Upper lobe of left lung (tissue), 6 donors: ENCODE measurements at places on chromosomes 6 and 20.
A peak's percentile ranks its signal among the peaks of the same experiment; 100 is the strongest.

GRCh38 chr6:168783720-168784119 is 342.7 kb downstream of the SMOC2 start:
- no peak for DNase-seq

DNA sequence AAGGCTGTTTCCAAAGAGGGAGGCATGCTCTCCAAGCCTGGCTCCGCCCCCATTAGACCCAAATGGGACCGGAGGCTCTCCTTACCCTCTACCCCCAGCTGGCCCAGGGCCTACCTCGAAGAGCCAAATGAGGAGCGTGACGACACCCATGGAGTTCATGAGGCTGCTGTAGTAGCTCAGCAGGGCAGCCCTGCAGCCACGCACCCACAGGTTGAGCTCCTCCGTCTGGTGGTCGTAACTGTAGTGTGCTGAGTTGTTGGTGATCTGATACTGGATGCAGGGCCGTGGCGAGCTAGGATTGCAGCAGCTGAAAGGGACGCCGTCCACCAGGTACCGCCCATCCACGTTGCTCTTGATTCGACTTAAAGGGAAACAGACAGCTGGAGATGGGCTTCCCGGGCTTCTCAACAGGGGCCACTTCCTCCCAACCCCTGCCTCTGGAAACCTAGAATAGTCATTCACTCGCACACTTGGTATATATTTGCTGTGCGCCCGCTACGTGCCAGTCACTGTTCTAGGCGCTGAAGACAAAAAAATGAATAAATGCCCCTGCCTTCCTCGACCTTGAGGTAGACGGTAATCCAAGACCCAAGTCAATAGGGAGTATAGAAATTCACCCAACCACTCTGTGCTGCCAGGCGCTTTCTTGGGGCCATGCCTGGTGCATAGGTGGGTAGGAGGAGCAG is 18.0 kb downstream of the PRPH2 start:
- no peak for DNase-seq

- no peak for DNase-seq
These were observed 57.9 kb upstream of the MAP7 start for GRCh38 chr6:136607932-136608772.

- no peak for DNase-seq
These were observed 28.3 kb downstream of the CTCFL start for GRCh38 chr20:57496592-57496991.

DNA sequence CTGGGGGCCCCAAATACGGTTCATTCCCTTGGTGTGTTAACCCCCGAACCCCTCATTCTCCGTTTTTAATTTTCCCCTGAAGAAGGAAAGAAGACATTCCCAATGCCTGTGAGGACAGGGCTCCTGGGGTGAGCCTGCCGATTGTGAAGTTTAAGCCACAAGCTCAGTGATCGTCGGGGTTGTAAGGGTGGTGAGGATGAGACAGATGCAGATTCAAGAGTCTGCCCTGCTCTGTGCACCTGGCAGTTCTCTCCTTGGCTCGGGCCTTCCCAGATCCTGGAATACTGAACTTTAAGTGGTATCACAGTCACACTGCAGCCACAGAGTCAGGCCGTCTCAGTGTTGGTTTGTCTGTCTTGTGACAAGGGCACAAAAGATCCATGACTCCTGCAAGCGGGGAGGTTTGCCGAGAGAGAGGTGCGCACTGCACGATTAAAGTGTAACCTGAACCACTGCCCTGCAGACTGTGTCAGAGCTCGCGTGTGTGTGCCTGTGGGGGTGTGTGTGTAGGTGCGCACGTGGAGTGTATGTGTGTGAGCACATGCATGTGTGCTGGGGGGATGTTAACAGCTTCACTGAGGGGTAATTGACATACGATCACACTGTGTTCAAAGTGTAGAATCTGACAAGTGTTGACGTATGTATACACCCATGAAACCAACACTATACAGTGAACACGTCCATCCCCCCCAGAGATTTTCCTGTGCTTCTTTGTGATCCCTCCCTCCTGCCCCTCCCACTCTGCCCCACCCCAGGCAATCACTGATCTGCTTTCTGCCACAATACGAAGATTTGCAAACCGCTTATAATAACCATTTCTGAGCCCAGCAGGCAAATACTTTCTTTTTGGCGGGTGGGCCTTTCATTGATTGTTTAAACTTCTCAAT is 38.9 kb downstream of the RPP40 start:
- DNase-seq: no peak

GRCh38 chr20:47281376-47281775 is 75.1 kb downstream of the ZMYND8 start:
- no peak for DNase-seq

DNA sequence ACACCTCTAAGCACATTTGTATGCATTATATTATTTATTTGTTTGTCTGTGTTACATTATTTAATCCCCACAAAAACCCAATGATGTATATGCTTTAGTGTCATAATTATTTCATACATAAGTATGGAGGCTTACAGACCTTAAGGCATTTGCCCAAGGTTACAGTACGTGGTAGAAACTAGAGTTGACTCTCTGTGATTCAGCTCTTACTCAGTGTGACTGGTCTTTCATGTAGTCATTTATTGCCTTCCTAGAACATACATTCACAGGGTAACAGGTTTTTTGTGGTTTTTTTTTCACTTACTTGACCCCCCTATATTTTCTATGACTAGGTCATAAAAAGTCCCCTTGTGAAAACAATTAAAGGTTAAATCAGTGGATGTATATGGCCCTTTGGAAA is 566.8 kb downstream of the TFAP2A start:
- DNase-seq: no peak

DNA sequence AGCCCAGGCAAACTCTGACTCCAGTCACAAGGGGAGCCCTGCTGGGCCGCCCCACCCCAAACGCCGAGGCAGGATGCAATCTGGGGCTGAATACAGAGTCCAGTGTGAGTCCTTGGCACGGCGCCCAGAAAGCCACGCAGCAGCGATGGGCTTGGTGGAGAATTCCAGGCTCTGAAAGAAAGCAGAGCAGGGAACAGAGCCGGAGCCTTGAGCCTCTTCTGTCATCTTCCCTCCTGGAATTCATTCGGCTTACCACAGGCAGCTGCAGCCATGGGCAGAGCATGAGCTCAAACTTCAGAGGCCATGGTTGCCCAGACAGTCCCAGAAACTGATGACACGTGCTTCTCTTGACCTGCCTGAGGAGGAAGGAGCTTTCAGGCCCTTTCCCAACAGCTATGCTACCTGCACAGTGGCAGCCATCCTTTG is 441.1 kb upstream of the JARID2 start:
- DNase-seq: no peak

DNA sequence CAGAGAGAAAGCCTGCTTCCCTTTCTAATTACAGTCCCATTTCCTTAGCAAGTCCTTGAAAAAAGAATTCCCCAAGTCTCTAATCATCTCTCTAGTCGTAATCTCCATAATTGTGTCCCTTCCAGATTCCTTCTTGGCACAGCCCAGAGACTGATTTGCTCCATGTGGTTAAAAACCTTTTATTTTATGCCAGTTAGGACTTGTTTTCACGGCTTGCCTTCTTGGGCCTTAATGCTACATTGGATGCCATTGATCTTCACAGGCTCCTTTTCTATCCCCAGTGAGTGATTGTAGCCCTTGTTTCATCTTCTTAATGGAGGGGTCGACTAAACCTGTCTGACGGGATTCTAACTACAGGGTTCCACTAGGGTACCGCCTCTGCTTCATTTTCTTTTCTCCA is 650.6 kb upstream of the ARID1B start:
- DNase-seq: no peak

- DNase-seq: no peak
These were observed 12.1 kb downstream of the VEGFA start for GRCh38 chr6:43781941-43782704.

DNA sequence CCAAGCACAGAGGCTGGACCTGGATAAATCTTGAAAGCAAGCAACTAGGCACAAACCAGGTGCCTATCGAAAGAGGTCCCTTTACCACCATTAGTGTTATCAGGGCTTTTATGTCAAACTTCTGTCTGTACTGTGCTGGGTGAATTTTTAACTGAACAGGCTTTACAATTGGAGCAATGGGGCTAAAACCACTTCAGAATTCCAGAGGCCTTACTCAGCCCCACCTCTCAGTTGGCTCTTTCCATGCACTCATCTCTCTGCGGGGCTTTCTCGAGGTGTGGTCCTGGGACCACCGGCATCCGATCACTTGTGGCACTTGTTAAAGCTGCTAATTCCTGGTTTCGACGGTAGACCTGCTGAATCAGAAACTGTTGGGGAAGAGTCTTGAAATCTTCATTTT is 232.5 kb downstream of the SOX4 start:
- DNase-seq: peak; percentile 33

DNA sequence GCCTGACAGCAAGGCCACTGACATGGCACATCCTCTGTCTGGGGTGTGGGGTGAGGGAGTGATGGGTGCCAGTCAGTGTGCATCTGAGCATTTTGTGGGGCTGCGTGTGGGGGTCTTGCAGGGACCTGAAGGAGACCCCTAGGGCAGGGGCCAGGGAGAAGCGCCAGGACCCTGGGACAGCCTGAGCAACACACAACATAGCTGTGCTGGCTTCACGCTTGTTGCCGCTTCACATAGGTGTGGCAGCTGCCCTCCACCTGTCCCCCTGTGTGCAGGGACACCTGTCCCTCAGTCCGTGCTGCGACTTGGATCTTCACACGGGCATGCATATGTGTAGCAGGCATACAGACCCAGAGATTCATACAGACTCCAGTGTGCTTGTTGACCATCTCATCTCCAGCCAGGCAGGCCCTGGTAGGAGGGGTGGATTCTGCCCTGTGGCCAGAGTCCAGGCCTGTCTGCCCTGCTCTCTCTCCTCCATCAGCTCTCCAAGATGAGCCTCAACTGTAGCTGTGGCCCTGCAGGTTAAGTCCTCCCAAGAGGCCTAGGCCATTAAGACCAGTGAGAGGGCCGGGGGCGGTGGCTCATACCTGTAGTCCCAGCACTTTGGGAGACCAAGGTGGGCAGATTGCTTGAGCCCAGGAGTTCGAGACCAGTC is 3.2 kb upstream of the NPBWR2 start:
- DNase-seq: no peak

DNA sequence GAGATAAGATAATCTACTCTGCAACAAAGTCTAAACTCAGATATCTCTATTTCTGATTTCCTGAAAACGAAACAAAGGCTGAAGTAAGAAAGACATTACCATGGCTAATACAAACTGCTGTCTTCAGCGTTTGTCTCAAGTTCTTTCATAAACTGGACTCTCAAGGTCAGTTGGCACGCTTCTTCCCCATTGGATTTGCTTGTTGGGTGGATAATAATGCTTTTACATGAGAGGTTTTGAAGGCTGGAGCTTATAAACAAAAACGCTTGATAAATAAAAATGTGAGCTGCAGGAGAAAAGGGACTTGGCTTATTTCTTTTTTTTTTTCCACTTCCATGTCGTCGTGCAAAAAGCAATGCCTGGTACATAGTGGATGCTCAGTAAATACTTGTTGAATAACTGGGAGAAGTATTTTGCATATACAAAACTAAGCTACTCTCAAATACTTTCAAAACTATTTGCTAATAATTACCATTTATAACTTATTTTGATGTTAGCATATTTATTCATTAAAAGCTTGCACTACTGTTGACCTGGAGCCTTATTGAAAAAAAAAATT is 65.7 kb upstream of the EEF1A1 start:
- DNase-seq: no peak
